ENCODE measurements at places on chromosomes 7 and 10. TPM values are rescaled to one million over a fixed set of nuclear protein-coding genes. Genes with fewer than 3 reads are reported as not detected.

DNA sequence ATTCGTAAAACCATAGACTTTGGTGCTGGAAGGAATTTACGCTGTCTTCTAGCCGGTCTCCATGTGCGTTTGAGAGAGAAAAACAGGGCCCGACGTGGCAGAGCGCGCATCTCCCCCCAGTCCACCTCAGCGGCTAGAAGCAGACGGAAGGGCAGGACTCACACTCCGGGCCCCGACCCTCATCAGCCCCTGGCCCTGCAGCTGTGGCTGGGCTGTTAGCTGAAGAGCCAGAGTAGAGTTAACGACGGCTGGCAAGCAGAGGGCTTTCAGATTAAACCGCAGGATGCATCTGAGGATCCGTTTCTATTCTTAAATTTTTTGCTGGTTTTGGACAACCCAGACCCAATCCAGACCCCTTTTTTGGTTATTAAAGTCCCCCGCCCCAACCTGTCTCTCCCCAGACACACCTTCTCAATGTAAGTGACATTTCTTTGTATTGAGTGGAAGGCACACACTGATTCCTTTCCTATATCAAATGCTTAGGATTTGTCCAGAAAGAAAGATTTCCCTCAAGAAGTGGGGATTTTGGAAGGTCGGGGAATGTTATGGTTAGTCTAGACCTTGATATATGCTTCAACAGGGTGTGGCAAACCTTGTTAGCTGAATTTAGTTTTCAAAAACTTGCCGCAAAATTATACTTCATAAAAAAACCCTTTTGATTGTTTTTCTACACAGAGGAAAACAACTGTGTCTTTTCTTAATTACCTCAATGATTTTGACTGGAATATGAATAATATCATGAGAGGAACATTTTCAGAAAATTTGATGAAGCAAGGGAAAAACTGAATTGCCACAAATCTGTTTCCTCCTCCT is 1.7 kb upstream of the TBX20 start:
- peak; percentile 31 for DNase-seq

- peak; percentile 59 for DNase-seq
These were observed 49.7 kb downstream of the BZW2 start for GRCh38 chr7:16695621-16696237.

DNA sequence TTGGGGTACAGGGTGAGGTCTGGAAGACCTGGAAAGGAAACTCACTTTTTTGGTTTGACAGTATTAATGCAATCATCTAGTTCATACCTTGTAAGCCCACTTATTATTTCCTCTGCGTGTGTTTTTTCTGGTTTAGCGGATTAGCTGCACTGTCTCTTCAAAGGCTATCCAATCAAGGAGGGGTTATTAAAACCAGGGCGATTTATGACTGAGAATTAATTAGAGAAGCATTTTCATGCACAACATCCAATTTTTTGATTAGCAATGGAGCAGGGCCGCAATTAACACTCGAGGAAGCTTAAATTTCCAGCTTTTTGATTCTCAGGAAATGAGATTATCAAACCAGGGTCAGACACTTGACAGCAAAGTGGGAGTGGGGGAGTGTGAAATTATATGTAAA is 248.9 kb downstream of the EXOC4 start:
- no peak for DNase-seq

- DNase-seq = no peak
These were observed 367.7 kb downstream of the PHF14 start for GRCh38 chr7:11341285-11341944.

GRCh38 chr7:13988065-13988464 is 1.4 kb downstream of the ETV1 start:
- no peak for DNase-seq

DNA sequence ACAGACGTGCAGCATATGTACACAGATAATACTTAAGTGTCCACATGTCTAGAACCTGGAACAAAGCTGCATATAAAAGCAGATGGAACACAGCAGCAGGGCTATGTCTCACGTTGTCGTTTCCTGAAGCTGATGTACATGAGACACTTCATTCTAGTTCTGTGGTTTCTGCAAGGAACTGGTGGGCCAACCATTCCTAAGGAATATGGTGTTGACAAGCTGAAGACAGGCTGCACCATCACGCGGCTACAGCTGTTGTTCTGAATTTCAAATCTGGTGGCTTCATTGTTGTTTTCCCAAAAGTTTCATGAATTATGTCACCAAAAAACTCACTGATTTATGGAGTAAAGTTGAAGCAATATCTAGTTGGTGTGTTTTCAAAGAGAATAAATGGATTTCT is 33.7 kb downstream of the PRKAG2 start:
- DNase-seq = no peak

The OR2A42 gene
- 0.10 TPM for total RNA-seq

- DNase-seq = no peak
These were observed 40.2 kb downstream of the FAS start for GRCh38 chr10:89030791-89031190.

- DNase-seq = no peak
These were observed 769.3 kb downstream of the SORCS1 start for GRCh38 chr10:106395041-106395749.

GRCh38 chr10:119650062-119650461 is 1.1 kb upstream of the BAG3 start:
- no peak for DNase-seq

- DNase-seq = no peak
These were observed 35.8 kb upstream of the EN2 start for GRCh38 chr7:155422151-155422550.

- DNase-seq = peak; percentile 3
These were observed 94.4 kb upstream of the STEAP4 start for GRCh38 chr7:88401009-88401623.

The TMEM139 gene
- not detected for total RNA-seq

- DNase-seq = no peak
These were observed 100.7 kb downstream of the OSBPL3 start for GRCh38 chr7:24879291-24879690.

The ASB10 gene
- total RNA-seq = not detected

The CHST3 gene
- total RNA-seq = not detected

- no peak for DNase-seq
These were observed 315.0 kb downstream of the CRPPA start for GRCh38 chr7:16106300-16106699.

DNA sequence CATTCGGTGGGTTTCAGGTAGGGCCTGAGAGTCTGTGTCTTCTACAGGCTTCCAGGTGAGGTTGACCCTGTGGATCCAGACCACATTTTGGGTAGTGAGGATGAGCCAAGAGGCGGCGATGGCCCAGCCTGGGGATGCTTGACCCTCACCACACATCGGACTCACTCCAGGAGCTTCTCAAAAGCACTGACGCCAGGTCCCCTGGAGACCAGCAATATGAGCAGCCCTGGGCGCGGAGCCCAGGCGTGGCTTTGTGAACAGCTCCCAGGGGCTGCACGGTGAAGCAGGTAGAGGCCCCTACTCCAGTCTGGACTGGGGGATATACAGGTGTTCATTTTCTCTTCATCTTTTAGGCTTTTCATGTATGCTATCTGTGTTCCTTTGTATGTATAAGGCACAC is 139.7 kb upstream of the PCBD1 start:
- DNase-seq = no peak

DNA sequence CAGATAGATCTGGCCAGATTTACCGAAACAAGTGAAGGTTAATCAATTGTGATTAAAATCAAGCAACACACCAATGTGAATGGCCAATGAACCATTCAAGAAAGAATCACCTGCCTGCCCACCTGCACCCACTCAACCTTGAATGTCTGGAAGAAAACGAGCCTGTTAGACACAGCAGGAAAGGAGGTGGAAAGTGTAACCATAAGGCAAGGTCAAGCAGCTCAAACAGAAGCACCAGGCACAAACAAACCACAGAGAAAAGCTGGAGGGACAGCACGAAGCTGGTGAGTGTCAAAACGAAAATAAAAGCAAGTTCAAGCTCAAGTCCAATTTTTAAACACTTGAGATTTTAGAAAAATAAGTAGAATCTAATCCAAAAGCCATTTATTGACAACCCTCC is 64.9 kb downstream of the STEAP1B start:
- DNase-seq = no peak

DNA sequence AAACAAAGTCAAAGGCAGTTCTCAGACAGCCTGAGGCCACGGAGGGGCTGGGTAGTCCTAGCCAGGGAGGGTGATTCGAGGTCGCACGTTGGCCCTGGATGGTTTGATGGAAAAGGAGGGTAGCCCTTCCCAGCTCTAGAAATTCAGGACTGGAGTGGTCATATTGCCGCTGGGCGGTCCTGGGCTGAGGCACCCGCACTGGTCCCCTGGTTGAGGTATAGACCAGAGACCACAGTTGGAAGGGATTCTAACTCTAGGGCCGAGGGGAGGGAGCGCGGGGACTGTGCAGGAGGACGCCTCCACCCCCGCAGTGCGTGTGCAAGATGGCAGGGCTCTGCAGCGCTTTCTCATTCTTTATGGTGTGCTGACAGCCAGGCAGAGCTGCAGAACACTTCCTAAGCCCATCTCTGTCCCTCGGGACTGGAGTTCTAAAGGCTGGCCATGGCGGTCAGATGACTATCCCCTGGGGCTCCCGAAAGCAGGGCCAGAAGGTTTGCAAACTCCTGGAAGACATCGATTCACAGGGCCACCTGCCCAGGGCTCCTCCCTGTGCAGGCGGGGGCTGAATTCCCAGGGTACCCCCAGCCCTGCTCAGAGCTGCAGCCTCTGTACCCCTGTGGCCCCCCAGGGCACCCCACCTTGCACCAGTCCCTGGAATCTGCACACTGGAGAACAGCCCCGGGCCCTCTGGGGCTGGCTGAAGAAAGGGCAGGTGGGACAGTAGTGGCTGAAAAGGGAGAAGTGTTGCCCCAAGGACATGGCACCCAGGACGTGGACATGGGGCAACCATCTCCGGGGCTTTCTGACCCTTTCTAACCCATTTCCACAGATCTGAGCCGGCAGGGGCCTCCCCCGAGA is 51.0 kb upstream of the ELN start:
- no peak for DNase-seq

- peak; percentile 56 for DNase-seq
These were observed 250.4 kb downstream of the RNLS start for GRCh38 chr10:88332503-88333247.

DNA sequence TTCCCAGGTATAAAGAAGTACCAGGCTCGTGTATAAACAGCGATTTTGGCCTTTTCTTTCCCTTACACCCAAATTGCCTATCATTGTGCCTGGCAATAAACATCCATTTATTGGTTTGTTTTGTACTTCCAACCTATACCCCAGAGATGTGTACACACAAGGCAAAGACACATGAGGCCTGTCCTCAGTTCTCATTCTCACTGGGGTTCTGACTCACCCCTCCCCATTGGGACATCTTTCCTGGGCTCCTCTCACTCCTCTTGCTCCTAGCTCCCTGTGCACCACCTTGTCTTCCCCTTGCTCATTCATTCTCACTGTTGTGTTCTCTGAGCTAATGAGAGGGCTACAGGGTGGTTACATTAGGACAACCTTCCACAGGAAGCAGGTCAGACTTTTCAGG is 240.7 kb downstream of the ANK3 start:
- DNase-seq = no peak

DNA sequence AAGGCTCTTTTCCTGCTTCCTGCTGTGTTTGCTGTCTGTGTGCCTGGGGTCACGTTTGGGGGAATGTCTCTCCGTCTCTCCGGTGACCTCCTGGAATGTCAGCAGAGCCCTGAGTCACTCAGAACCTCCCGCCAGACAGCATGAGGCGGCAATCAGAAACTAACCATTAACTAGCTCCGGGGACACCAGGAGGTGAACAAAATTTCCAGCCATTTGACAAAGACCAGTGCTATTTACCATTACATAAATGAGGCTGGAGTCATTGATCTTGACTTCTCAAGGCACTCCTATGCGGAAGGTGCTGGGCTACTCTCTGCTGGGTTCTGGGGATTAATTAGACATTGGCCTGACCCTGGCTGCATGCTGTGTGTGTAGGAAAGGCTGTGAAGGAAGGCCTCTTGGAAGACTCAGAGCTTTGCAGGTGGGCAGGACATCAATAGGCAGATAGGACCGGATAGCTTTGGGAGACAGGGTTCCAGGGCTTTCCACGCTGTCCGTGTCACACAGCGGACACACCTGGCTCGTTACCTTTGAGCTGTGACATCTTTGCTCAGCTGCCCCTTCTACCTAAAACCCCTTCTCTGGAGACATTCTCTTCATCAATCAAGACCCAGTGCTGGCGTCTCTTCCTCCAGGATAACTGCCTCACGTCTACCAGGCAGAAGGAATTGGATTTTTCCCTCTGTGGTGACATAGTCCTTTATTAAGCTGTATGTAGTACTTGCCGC is 77.0 kb downstream of the PFKFB3 start:
- no peak for DNase-seq

DNA sequence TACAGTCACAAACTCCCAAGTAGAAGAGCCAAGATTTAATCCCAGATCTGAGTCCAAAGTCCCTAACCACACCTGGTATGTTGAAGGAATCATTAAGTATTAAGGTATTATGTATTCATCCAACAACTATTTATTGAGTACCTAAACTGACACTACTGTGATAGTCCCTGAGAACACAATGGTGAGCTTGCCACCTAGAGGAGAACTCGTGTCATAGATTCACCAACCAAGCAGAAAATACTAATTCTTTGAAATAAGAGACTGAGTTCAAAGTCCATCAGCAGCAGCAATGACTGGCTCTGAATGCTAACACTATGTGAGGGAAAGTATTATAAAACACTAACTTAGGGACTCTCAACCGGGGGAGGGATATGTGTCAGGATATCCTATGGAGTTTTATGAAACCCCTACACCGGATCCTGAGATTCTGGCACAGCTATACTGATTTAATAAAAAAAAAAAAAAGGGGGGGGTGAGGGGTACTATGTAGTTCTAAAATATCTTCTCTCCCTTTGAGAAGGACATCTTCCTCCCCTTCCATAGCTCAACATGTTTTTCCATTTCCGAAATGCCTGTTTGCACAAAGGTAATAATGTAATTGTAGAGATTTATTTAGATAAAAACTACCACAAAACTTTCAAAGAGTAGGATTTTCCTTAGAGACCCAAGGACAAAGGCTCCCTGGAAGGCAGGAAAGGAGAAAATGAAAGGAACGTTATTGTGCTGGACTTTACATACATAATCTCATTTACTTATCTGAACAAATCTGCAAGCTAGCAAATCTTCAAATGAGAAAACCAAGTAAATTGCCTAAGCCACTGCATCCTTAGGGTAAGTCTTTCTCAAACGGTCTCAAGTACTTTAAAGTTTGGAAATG is 1.6 kb downstream of the NCOA4 start:
- DNase-seq = peak; percentile 64

The NPY4R2 gene
- not detected for total RNA-seq

DNA sequence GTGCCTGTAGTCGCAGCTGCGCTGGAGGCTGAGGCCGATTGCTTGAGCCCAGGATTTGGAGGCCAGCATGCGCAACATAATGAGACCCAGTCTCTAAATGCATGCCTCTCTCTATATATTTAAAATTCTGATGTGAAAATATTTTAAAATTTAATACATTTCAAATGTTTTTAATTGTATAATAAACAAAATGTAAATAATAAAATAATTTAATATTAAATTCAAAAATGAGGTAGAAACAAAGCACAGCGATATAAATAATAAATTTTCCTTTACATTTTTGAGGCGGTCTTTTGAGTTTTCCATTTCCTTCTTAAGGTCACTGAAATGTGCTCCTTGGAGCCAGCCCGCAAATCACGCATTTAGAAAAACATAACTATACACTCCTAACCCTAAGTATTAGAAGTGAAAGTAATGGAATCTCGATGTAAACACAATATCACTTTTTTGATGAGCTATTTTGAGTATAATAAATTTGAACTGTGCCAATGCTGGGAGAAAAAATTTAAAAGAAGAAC is 523 bp upstream of the CDK1 start:
- no peak for DNase-seq

GRCh38 chr7:7180725-7181449 is 1.5 kb upstream of the C1GALT1 start:
- peak; percentile 18 for DNase-seq

- no peak for DNase-seq
These were observed 298.3 kb downstream of the DNAJB6 start for GRCh38 chr7:157635148-157635500.

All from B cell (primary cell).